CD14-positive monocyte (primary cell): ENCODE measurements at places on chromosomes 16 and 17.
A peak's percentile ranks its signal among the peaks of the same experiment; 100 is the strongest.

DNA sequence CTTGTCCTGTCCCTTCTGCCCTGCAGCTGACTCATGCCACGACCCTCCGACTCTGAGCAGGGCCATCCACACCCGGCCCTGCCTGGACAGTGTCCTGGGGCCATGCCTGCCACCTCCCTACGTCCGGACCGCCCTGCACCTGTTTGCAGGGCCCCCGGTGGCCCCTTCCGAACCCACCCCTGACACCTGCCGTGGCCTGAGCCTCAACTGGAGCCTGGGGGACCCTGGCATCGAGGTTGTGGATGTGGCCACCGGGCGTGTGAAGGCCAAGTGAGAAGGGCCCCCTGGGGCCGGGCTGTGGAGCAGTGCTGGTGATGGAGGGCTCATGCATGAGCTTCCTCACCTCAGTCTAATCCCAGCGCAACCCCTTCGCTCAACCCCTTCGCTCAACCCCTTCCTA is 5.1 kb downstream of the ADAD2 start:
- DNase-seq: no peak

DNA sequence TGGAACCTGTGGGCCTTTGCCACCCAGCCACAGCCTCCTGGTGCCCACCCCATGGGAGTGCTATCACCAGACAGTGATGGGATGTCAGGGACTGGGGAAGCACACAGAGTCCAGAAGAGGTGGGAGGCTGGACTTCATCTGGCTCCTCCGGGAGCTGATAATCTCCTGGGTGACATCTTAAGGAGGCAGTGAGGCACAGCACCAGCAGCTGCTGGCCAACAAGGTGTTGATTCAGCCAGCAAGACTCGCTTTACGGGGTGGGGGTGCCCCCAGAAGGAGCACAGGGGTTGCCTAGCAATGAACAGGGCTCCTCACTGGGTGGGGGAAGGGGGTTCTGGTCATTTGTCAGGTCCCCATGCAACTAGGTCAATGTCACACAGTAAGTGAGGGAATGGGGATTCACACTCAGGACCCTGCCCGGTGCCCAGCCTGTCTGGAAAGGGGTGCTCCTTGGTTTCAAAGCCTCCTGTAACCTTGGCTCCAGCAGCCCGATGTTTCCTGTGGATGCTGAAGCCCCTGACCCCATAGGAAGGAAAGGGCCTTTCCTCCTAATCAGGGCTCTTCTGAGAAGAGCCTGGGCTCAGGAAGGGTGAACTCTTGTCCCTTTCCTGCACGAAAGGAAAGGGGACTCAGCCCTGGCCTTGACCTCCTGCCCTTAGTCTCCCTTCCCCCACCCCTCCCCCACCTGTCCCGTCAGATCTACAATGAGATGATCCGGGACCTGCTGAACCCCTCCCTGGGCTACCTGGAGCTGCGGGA is 17.7 kb downstream of the KIF19 start:
- no peak for DNase-seq

GRCh38 chr16:88784074-88784855 is 755 bp downstream of the PIEZO1 start:
- DNase-seq: no peak

DNA sequence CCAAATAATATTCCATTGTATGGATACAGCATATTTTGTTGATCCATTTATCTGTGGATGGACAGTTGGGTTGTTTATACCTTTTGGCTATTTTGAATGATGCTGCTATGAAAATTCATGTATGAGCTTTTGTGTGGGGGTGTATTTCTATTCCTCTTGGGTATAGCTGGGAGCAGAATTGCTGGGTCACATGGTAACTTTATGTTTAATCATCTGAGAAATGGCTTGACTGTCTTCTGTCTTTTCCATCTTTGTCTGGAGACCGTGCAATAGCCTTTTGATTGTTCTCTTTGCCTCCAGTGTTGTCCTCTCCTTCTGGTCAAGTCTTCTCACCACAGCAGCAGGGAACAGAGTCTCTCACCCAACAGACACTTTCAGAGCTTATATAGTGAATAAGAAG is 20.5 kb upstream of the MAF start:
- DNase-seq: no peak

DNA sequence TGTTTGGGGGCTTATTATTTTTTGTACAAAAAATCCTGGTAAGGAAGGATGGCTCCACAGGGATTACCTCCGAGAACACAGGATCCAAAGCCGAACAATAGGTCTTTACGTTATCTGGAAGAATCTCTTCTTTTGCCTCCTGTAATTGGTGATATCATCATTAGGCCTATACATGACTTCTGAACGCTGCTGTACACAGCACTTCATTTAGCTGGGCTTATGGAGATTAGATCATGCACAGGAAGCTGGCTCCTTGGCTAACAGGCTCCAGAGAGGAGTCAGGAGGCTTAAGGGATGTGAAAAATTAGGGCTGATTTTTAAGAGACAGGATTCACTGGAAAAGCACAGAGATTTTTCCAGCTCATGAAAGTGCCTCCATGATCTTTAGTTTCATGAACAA is 54.7 kb downstream of the TANGO6 start:
- no peak for DNase-seq

GRCh38 chr17:75031972-75032719 is 14.6 kb downstream of the ATP5PD start:
- DNase-seq: peak; percentile 71

DNA sequence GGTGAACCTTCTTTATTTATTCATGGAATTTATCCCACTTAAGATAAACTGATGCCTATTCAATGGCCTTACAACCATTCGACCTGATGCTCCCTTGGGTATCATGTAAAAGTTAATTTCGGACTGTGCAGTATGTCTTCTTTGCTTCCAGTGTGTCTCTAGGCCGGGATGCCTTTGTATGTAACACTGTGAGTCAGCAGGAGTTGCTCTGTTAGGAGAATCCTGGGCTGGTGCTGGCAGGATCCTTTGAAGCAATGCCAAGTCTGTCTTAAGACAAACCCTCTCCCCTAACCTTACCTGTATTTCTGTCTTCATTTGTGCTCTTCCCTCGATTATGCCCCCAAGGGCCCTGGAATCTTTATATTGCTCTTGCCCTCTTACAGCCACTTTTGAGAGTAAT is 37.9 kb upstream of the ABCA8 start:
- no peak for DNase-seq

DNA sequence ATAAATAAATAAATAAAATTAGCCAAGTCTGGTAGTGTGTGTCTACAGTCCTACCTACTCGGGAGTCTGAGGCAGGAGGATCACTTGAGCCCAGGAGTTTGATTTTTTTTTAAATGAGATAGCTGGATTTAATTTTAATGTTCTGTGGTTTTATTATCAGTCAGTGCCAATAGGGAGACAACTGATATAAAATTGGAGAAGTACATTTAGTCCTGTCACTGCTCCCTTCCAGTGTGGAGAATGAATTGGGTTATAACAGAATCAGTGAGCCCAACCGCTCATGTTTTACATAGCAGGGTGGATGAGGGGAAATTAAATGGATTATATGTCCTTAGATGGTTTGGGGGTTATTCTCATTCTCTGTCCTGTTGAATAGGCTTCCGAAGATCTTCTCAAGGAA is 6.2 kb downstream of the NME1 start:
- no peak for DNase-seq

DNA sequence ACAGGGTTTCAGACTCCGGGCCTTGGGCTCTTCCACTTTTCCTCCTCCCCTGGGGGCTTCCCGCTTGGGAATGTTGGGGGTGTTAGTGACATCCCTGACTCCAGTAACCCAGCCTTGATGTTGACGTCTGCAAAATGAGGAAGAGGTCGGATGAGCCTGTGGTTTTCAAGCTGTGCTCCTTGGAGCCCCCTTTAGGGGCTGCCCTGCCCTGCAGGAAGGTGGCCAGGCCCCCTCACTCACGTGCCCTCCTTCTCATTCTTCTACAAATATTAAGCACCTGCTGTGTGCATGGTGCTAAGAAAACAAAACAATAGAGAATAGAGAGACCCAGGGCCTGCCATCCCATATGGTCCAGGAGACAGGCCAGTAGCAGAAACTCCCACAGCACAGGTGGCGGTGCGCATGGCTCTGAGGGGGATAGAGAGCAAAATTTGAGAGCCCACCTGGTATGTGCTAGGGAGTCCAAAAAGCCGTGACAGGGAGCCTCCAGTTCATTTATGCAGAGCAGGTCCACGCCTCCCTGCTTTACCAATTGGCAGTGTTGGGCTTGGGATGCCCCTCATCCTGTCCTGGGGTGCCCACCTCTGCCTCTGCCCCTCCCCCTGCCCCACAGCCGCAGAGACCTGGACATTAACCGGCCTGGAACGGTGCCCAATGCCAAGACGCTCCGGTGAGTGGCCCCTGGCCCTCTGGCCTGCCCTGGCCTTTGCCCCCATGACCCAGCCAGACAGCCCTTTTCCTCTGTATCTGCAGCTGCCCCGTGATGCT is 7.4 kb downstream of the NDRG4 start:
- no peak for DNase-seq
